NCI-H446 (cell line): ENCODE measurements at places on chromosomes 7 and 10.

DNA sequence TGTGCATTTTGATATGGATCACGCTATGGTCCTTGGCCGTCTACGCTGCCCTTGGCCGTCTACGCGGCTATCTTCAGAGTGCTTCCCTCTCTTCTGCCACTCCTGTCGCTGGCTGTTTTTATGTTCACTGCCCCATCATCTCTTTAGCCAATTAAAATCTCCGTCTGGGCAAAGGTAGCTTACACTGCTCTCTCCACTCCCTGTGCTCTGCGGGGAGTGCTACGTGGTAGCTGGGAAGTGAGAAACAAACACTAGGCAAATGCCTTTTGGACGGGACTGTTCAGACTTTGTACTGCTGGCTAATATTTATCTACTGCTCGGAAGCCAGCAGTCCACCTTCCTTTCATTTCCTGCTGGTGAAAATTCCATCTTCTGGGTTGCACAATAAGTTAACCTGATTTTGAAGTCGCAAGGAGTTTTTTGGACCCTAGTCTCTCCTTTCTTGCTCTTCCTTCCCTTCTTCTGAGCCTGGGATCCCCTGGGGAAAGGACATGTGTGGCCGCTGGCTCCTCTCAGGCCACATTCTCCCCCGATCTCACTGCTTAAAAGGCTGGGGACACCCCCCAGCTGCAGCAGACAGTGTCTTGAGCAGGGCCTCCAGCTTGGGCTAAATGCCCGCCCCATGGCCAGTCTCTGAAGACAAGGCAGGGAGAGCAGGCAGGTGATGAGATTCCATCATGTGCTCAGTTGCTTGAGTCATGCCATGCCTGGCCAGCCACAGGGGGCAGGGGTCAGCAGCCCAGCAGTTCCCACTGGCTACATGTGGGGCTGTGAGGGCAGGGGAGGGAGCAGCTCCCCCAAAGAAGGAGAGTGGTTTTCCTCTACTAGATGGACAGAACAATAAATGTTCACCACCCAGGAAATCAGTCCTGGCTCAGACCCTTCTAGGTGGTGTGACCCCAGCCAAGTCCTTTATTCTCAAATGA, 25.5 kb upstream of the RBM33 start:
- DNase-seq = no peak

GRCh38 chr10:23478570-23478969, 39.7 kb downstream of the OTUD1 start:
- no peak for DNase-seq

DNA sequence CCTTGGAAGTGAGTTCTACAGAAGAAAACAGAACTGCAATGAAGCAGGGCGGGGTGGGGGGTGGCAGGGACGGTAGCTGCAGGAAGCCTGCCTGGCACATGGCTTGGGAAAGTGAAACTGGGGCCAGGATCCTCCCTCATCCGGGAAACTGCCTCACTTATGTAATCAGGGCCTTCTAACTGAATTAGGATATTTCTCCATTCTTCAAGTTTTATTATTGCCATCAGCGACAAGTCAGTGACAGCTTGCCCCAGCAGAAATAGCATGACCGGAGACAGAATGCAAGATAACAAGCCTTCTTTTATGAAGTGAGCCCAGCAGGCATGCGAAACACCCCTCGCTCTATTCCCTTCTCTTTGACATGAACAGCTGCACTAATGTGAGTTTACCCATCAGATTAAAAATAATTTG, 77.5 kb upstream of the CACUL1 start:
- DNase-seq = peak; percentile 40

DNA sequence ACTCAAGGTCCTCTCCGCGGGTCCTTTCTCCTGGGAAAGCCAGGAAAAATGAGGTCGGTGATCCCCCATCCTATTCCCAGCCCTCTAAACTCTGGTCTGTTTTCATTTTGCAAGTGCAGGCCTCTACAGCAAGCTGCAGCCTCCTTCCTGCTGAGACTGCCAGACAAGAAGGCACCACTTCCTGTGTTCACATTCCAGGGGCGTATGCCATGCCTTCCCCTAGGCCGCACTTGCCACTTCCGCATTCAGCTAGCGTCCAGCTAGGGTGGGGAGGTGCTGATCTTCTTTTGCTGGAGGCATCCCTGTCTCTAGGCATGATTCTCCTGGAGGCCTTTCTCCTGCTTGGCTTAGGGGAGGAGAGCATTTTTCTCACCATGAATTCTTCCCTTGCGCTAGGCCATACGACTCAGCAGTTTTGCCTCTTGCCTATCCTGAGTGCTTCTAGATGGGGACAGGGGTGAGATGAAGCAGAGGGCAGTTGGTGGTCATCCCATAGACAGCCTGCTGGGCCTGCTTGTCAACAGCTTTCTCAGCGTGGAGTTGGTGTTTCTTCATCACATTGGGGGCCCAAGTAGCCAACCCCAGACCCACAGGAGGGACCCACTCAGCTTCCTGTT, 328.9 kb downstream of the RPS24 start:
- DNase-seq = no peak

GRCh38 chr7:66076462-66077329, 1.1 kb downstream of the ASL start:
- DNase-seq = no peak

DNA sequence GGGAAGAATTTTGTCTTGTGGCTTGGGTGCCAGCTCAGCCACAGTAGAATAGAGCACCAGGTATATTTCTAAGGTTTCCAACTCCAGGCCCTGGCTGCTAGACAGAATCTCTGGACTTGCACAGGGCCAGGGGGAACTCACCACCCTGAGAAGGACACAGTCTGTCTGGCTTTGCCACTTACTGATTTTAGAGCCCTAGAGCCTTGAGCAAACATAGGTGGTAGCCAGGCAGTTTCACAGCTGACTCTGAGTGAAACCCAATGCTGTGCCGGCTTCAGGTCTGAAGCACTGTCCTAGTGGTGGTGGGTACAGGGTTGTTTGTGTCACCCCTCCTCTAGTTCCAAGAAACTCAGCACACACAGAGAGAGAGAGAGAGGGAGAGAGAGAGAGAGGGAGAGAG, 81.6 kb downstream of the TES start:
- no peak for DNase-seq

GRCh38 chr7:21137640-21138039, 290.2 kb upstream of the SP4 start:
- DNase-seq = no peak

DNA sequence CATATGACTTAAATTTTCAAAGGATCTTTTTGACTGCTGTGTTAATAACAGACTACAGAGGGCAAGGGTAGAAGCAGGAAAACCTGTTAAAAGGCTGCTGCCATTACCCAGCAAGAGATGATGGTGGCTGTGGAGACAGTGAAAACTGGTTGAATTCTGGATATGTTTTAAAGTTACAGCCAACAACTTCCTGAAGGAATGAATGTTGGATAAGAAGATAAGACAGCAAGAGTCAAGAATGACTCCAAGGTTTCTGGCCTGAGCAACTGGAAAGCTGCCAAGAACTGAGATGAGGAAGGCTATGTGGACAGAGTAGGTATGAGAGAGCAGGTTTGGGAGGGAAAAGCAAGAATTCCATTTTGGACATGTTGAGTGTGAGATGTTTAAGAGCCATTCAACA, 19.1 kb downstream of the CNOT4 start:
- peak; percentile 4 for DNase-seq

DNA sequence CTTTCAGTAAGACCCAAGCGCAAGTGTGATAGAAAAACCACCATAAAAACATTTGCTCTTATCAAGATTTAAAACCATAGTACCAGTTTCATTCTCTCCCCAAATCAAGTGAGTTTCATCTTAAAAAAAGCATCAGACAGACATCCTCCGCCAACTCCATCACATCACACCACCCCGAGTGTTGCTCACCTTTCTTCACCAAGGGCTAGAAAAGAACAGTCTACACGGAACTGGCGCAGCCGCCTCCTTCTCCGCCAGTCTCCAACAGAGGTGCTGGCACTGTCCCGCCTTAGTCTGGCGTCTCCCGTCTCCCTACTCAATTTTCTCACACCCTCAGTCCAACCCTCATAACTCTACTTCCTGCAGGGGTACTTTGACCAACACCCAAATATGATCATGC, 46.9 kb upstream of the WIPI2 start:
- DNase-seq = no peak

DNA sequence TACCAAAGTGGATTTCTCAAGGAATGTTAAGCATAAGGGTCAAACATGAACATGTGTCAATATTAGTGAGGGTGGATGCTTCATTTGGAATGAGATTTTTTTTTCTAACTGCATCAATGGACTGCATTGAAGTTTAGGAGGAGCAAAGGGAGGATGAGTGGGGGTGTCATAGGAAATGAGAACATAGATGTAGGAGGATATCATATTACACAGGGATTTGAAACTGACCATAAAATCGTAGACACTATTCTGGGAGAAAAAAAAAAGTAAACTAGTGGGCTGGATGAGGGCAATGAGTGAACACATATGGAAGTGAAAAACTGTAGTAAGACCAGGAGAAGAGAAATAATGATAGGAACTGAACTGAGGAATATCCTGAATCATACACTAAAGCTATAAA, 109.4 kb downstream of the SEMA3A start:
- DNase-seq = no peak

DNA sequence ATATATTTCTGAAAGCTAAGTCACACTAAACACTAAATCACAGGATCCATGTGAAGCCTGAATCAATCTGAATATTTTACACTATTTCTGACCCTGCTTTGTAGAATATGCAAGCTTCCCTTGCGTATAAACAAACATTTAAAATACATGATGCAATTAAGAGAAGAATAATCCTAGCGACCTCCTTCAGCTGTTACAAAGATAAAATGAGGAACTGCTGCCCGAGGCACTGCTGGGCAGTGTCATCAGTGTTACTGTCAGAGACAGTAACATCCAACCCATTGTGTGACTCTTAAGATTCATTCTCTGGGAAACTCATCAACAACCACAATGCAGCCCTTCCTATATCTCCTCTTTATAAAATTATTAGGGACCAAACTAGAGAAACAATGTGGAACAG, 61.6 kb downstream of the COBL start:
- no peak for DNase-seq

DNA sequence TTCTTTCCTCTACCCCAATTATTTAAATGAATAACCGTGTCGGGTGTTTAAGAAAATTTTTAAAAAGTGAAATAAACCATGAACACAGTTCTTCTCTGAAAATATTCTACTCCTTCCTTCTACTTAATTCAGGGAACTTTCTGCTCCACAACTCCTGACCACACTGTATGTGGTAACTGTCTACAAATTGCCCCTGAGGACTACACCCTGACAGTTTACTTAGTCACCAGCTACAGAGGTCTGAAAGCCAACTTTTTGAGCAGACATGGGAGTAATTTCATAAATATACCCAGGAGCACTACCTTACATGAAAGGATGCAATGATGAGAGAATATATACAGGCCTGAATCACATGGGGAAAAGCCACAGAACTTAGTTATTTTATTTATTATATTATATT, 523.2 kb upstream of the SORCS1 start:
- DNase-seq = no peak

DNA sequence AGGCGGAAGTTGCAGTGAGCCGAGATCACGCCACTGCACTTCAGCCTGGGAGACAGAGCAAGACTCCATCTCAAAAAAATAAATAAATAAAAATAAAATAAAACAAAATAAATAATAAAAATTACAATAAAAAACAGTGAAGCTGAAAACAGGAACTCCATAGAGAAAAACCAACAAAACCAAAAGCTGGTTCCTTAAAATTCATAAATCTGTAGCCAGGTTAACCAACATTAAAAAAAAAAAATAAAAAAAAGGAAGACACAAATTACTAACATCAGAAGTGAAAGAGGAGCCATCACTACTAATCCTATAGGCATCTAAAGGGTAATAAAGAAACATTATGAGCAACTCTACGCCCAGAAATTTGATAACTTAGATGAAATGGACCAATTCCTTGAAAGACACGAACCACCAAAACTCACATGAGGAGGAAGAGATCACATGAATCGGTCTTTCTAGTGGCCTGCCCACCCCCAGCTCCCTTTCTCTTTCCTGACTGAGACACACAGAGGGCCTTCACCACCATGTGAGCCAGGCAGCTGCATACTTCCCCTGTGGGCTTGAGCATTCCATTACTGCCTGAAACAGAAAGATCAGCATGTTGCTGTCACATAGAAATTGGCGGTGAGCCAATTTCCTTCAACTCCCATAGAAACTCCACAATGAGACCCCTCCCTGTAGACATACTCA, 208.7 kb downstream of the MAD1L1 start:
- no peak for DNase-seq

GRCh38 chr7:142345811-142346210, 88.0 kb upstream of the PRSS58 start:
- no peak for DNase-seq

- DNase-seq = no peak
These were observed 57.3 kb downstream of the INPP5F start for GRCh38 chr10:119782981-119783664.

- DNase-seq = no peak
These were observed 320.9 kb downstream of the AHR start for GRCh38 chr7:17619196-17619818.

DNA sequence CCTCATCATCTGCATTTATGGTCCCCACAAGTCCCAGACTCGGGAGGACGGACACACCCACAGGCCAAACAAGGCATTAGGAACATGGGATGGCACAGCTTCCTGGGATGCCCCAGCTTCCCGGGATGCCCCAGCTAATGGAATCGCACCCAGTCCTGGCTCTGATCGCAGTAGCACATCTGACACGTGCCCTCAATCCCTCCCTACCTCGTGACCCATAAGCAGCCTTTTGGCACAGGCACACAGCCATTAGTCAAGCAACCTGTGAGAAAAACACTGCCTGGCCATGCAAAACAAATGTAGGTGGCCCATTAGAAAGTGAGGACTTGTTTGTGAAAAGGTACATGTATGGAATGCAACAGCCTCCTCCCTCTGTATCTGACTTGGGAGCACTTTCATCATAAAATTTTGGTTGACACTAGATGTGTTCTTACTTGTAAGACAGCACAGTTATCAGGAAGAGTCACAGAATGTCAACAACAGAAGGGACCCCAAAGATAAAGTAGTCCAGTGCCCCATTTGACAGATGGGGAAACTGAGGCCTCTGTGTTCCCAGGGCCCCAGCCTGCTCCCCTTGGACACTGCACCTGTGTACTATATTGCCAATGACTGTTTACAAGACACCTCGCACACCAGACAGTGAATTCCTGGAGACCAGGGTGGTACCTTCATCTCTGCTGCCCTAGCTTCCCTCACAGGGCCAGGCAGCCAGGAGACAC, 34.4 kb downstream of the DLG5 start:
- no peak for DNase-seq

DNA sequence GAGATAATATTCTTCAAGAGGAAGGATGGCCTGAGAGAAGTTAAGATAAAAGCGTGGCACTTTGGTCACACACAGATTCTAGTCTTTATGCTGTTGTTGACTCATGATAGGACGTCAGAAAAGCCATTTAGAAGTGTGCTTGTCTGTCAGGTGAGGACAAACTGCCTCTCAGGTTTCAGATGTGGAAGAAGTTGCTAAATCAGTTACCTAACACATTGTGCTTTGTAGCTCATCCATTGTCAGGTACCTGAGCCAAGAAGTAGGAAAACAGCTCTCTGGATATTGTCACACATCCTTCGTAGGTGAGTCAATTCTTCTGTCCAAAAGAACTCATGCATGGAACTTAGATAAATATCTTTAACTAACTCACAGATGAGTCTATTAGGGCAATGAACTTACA, 49.5 kb upstream of the PHYHIPL start:
- no peak for DNase-seq

- DNase-seq = no peak
These were observed 7.3 kb downstream of the ASB13 start for GRCh38 chr10:5658871-5659618.
